ENCODE measurements at places on chromosomes 11 and 22.

- DNase-seq: no peak
These were observed 10.3 kb downstream of the PLAAT2 start for GRCh38 chr11:63552921-63553320.

DNA sequence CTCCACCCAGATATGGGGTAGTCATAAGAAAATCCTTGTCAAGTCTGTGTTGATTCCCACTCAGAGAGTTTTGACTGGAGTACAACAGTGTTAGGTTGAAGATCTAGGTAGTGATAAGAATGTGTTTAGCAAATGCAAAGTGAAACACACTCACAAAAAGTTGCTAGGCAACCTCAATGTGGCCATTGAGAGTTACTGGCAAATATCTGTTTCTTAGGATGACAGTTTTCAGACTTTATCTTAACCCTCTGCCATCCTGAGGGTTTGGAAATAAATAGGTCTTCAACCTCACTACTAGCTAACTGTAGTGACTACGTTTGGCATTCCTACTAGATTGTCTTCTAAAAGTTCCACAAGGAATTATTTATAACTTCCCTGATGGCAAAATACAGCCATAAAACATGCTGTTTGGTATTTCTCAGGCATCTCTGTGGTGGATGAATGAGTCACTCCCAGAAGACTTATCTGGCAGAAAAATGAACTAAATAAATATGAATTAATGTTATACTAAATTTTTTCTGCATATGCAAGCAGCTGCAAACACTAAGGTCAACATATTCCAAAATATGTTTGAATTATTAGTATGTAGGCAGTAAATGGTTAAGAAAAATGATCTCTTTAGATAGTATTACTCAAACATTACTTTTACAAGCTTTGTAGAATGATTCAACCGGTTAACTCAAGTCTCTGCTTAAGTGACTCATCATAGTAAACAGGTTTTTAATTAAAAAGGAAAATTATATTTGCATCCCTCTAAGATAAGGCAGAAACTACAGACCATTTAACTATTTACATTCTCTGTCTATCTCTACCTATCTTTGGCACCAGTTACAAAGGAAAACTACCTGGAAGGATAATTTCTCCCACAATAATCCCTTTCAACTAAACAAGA lies 17.1 kb upstream of the SYTL2 start:
- peak; percentile 24 for DNase-seq

DNA sequence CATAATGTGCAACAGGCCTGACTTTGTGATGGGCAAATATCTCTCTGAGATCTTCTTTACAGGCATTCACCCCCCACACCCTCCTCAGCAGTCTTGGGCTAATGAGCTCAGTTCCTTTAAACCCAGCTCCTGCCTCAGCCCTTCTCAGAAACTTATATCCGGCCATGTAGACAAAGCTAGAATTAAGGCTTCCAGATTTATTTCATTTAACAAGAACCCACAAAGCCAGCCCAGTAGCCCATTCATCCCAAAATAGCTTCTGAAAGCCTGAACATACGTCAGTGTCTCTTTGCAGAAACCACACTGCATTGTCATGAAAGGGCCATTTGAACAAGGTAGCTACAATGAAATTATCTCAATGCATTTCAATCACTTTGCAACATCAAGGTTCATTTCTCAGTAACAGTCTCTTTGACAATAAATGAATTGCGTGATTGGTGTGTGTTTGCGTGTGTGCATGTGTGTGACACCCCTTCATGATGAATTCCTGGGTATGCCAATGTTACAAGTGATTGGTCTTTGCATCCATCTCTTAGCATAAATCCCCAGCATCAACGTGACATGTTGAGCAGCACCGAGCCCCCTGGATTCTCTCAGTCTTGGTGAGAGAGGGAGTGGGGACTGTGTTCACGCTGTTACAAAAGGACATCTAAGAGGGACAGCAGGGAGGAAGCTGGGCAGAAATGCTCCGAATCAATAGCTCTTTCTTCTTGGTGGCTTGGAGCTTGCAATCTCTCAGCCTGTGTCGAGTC lies 299.6 kb downstream of the KIRREL3 start:
- no peak for DNase-seq

GRCh38 chr11:3022300-3022967 lies 30.3 kb upstream of the NAP1L4 start:
- no peak for DNase-seq

DNA sequence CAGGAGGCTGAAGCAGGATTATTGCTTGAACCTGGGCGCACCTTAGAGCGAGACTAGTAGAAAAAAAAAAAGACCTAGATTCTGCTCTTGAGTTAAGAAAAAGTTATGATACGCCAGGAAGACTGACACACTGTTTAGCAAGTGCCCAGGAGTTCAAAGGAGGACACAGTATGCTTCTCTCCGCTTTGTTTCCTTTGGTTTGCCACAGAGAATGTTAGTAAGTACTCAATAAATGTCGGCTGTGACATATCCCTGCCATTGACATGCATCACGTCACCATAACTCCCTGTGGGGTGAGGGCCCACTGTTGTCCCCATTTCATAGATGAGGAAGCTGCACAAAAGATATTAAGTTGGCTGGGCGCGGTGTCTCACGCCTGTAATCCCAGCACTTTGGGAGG lies 7.1 kb downstream of the SPTBN2 start:
- no peak for DNase-seq

GRCh38 chr22:43971112-43971511 lies 15.9 kb downstream of the SAMM50 start:
- DNase-seq: no peak

- no peak for DNase-seq
These were observed 5.5 kb downstream of the OSM start for GRCh38 chr22:30261134-30261533.

- peak; percentile 47 for DNase-seq
These were observed 935 bp downstream of the QSER1 start for GRCh38 chr11:32893343-32894148.

GRCh38 chr22:30204742-30205111 lies 41.8 kb downstream of the LIF start:
- DNase-seq: no peak

GRCh38 chr11:11435635-11436034 lies 82.6 kb upstream of the CSNK2A3 start:
- no peak for DNase-seq

Measured in stimulated activated CD4-positive, alpha-beta T cell treated with anti-CD3 and anti-CD28 coated beads, Interleukin-4, amount 100 ng/mL, for 24 hours (primary cell).